Uterus (tissue), 4 donors: ENCODE measurements at places on chromosomes 11 and 22. TPM values are rescaled to one million over a fixed set of nuclear protein-coding genes. Genes with fewer than 3 reads are reported as not detected.

The TMEM45B gene
- 2.1 TPM for total RNA-seq

The ISX gene
- total RNA-seq: not detected

The WT1 gene
- 52.6 TPM for total RNA-seq

DNA sequence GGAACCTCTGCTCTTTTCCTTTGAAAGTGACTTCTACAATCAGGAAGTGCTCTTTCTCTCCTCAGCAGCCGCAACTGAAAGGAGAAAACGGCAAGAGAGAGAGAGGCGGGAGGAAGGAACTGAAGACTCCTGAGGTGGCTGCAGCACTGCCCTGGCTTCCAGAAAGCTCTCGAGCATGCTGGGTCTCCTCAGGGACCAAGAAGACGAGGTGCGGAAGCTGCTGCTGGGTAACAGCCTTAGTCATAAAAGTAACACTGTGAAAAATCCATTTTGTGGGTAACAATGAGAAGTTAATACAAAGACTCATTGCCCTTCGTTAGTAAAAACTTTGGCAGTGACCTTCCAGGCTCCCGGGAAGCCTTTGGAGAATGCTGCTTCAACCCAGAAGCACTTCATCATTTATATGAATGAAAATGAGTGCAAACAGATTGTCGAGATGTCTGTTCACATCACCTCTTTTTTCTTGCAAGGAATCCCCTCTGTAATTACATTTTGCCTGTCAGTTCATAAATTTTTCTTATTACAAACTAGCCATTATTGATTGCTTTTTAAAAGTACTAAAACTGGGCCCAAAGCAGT, 473.4 kb downstream of the SOX6 start:
- H3K4me1 ChIP-seq: no peaks in the 10 kb centered on the region
- no peaks in the 10 kb centered on the region for H3K36me3 ChIP-seq
- no peak overlapping the region for H3K4me3 ChIP-seq
- H3K27me3 ChIP-seq: no peaks in the 10 kb centered on the region
- peak overlapping the region; percentile 62 for H3K27ac ChIP-seq
- DNase-seq: no peak

GRCh38 chr22:19207401-19207808, 28.9 kb upstream of the SLC25A1 start:
- no peaks in the 10 kb centered on the region for H3K4me1 ChIP-seq
- H3K4me3 ChIP-seq: no peak overlapping the region
- H3K36me3 ChIP-seq: no peaks in the 10 kb centered on the region
- no peak for DNase-seq
- H3K27me3 ChIP-seq: no peaks in the 10 kb centered on the region

GRCh38 chr11:120172054-120172911, 34.4 kb upstream of the TRIM29 start:
- H3K4me3 ChIP-seq: no peak overlapping the region
- H3K27ac ChIP-seq: no peak overlapping the region
- H3K36me3 ChIP-seq: no peaks in the 10 kb centered on the region
- peak; percentile 71 for DNase-seq
- H3K4me1 ChIP-seq: no peaks in the 10 kb centered on the region
